ENCODE measurements at places on chromosomes 13 and 19.

- peak; percentile 58 for DNase-seq
Observed at GRCh38 chr19:1837625-1838105, 10.6 kb downstream of the REXO1 start.

DNA sequence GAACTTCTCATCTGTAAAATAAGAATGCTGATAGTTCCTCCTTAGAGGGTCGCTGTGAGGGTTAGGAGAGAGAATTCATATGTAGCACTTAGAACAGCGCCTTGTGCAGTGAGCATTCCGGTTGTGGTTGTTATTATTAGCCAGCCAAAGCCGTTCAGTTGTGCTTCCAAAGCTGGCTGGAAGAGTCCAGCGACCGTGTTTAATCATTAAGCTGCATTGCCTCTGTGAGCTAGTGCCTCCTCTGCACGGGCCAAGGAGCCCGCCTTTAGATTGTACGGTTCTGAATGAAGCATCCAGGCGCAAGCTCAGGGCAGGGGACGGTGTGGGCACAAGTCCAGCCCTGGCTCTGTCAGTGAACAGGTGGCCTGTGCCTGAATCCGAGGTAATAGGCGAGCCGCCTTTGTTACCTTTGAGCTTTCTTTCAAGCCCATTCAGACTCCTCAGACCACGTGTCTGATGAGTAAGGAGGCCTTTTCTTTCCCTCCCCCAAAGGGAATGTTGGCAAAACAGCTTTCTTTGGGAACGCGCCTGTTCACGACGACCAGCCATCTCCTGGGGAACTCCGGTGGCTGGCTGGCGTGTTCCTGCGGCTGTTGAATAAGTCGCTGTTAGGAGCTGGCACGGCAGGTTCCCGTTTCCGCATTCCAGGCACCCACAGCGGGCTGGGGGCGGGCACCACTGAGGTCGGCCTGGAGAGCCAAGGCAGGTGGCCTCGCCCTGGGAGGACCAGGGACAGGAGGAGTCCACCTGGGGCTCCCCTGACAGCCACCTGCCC lies 25.1 kb downstream of the SIPA1L3 start:
- DNase-seq = no peak

GRCh38 chr13:94660695-94661326 lies 51.5 kb downstream of the SOX21 start:
- no peak for DNase-seq

DNA sequence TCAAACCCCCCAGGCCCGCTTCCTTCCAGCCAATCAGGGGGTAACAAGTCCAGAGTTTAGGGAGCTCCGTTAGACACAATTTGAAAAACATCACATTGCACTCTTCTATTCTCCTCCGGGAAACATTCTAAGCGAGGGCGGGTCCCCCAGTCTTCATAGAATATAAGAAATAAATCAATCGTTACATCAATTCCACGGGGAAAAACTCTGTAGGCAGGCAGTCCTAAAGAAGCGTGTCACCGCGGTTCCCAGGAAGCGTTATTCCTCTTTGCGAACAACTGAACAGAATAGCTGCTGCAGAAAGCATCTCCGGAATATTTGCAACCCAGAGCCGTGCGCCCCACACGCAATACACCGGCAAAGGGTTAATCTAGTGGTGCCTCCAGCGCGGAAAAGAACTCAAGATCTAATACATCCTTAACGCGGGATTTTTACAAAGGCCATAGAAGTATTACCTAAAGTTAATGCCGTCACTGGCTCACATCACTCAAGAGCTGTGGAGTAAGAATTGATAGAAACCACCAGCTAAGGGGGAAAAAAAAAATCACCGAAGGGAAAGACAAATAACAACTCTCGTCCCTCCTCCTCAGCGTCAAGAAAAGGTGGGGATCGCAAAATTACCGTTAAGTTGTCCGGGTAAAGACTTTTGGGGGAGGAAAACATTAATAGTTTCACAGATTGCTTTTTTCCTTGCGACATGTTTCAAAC lies 65.1 kb downstream of the KCNRG start:
- peak; percentile 11 for DNase-seq

DNA sequence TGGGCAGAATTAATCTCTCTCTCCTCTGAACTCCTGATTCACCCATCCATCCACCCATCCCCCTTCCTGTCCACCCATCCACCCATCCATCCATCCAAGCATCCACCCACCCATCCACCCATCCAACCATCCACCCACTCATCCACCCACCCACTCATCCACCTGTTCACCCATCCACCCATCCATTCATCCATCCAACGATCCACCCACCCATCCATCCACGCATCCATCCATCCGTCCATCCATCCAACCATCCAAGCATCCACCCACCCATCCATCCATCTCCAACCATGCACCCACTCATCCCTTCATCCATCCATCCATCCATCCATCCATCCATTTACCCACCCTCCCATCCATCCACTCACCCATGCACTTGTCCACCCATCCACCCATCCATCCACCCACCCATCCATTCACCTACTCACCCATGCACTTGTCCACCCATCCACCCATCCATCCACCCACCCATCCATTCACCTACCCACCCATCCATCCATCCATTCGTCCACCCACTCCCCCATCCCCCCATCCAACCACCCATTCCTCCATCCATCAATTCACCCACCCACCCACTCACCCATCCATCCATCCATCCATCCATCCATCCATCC lies 18.7 kb downstream of the MEX3D start:
- DNase-seq = no peak

DNA sequence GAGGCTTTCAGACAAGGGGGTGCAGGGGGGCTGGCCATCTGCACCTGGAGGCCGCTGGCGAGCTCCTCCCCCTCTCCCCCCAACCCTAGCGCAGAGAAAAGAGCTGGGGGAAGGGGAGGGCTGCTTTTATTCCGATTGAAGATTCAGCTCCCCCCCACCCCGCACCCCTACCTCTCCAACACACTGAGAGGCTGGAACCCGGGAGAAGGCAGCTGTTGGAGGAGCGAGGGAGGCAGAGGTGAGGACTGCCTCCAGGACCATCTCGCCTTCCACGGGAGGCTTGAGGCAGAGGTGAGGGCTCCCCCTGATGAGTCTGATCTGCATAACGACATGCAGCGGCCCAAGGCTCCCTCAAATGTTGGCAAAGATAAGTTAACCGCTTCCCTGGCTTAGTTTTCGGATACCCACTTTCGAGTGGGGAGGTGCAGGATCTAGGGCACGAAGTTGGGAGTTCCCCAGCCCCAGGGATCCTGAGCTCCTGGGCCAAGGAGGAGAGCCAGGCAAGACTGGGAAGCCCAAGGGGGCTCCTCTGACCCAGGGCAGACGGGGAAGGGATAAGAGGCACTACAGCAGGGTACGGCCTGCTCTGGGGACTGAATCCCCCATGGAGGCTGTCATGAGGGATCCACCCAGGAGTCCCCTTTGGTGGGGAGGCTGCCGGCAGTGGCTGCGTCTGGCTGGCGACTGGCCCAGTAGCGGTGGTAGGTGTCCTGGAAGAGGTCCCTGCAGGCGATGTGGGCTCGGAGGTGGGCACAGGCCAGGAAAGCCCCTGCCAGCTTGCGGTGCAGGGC lies 1.2 kb upstream of the NUMBL start:
- no peak for DNase-seq

DNA sequence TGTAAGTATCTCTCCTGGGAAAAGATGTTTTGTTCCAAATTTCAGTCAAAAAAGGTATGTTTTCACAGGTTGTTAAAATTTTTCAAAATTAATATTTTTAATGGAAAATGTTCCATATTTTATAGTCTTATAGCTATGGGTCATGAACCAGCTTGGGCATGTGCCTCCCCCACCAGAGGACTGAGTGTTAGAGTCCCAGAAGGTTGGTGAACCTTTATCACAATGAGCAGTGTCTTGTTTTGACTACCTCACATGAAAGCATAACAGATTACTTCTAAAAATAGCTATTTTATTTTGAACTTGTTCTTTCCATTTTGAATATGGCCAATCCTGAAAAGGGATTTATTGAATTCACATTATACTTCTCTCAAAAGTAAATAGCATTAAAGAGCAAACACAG lies 112.5 kb upstream of the TSC22D1 start:
- no peak for DNase-seq

- DNase-seq = no peak
Observed at GRCh38 chr19:6971366-6971765, 49.9 kb downstream of the MBD3L2B start.

GRCh38 chr19:5686647-5687359 lies 3.3 kb upstream of the RPL36 start:
- peak; percentile 87 for DNase-seq

DNA sequence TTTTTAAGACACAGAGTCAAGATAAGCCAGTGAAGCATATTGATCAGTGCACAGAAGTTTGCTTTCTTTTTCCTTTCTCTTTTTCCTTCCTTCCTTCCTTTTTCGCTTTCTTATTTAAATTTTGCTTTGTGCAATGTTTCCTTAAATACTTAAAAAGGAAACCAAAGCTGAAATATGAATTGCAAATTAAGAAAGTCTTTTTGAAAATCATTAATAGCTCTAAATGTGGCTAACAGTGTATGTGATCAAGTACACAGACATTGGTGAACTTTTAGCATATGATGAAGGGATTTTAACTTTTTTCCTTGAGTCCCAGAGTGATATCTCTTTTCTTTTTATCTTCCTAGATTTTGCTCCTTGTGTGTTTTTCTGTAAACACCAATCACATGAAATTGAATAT lies 1356.9 kb upstream of the PRR20A start:
- DNase-seq = no peak

- peak; percentile 62 for DNase-seq
Observed at GRCh38 chr19:4456843-4457653, 546 bp downstream of the UBXN6 start.

DNA sequence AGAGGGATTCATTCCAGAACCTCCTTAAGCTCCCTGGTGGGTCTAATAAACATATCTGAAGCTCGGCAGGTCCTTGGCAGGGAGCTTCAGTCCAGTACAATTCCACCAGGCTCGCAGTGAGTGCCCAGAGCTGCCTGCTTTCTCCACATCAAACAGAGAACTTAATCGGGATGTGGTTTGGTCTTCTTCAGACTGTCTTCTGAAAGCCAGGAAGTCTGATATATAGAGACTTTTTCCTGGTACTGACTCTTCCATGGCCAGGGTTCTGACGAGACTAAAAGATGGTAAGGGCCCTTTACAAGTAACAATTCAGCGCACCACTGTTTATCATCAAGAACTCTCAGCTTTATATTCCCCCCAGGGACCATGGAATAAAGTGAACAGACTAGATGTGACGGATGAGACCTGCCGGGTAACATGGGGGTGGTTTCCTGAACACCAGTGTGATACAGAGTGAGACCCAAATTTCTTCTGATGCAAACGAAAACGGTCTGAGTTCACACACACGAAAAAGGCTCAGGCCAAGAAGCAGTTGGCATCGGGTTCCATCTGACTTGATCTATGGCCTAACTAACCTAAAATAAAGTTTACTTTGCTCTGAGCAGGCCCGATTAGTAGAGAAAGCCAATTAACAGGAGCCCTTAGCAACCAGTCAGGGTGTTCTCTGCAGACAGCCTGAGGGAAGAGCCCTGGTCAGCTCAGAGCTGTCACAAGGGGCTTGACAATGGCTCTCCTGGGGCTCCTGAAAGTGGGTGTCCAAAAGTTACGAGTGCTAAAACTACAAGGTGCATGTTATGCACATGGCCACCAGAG lies 29.0 kb downstream of the RANBP3 start:
- DNase-seq = no peak

DNA sequence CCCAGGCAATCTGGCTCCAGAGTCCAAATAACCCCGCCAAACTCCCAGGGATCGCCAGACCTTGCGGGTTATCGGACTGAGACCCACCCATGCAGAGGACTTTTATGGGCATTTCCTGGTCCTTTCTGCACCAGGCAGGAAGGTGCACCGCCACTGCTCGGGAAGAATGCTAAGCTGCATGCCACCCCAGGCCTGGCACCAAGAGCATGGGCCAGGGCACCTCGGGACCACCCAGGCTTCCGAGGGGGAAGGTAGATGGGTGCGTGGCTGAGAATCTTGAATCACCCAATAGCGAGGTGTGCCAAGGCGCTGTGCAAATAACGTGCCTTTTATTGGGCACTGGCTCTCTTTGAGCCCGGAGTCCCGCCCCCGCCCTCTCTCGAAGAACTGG lies 422 bp upstream of the ZNF575 start:
- no peak for DNase-seq

- DNase-seq = no peak
Observed at GRCh38 chr13:109781384-109782065, 4.9 kb downstream of the IRS2 start.

DNA sequence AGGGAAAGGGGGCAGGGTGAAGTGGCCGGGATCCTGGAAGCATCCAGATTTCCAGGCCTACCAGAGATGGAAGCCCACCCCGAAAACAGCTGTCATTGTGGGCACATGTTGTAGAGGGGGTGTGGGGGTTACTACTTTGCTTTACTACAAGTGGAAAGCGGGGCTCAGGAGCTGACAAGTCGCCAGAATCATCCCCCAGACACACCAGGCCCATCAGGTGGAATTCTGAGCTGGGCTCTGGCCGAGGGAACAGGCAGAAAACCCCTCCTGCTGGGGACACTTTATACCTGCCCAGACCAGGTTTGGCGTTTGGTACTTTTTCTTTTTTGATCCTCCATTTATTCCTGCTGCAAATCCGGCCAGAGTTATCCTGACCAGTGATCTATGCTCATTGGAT lies 3.8 kb downstream of the CDX2 start:
- no peak for DNase-seq

DNA sequence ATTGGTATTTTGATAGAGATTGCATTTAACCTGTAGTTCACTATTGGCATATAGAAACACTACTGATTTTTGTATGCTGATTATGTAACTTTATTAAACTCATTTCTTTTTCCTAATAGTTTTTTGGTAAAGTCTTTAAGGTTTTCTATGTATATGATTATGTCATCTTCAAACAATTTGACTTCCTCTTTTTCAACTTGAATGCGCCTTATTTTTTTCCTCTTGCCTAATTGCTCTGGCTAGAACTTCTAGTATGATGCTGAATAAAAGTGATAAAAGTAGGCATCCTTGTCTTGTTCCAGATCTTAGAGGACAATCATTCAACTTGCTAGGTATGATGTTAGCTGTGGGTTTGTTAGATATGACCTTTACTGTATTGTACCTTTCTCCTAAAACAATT lies 1034.9 kb downstream of the PCDH9 start:
- no peak for DNase-seq

DNA sequence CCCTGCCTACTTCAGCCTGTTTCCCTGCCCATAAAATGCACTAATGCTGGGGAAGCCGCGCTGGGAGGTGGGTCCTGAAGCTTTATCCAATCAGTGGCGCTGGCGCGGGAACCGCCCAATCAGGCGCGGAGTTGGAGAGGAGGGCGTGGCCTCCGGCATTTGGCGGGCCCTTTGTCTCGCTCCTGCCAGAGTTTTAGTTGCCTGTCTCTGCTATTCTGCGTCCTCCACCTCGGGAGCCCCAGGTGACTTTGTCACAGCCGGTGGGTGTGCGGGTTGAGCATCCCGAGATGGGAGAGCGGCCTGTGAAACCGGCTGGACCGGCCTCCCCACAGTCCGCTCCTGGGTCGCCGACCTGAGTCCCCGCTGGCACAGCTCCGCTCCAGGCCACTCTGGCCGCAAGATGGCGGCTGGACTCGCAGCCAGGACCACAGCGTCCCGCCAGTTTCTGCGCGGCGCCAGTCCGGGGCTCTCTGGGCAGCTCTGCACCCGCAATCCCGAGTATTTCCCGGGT lies 30.7 kb upstream of the ZNF429 start:
- DNase-seq = peak; percentile 38

GRCh38 chr19:35925501-35925900 lies 10.7 kb upstream of the LRFN3 start:
- no peak for DNase-seq

- no peak for DNase-seq
Observed at GRCh38 chr19:3319643-3320353, 46.6 kb upstream of the NFIC start.

- DNase-seq = peak; percentile 33
Observed at GRCh38 chr19:8610041-8610935, at the start of gene ADAMTS10. Gene ADAMTS10 (minus strand): TSS chr19:8610715. CDS start chr19:8605710, 5,005 bp downstream.
